ENCODE measurements at places on chromosomes 12 and 14.

GRCh38 chr12:103288016-103288415, 207.8 kb downstream of the C12orf42 start:
- DNase-seq: no peak

DNA sequence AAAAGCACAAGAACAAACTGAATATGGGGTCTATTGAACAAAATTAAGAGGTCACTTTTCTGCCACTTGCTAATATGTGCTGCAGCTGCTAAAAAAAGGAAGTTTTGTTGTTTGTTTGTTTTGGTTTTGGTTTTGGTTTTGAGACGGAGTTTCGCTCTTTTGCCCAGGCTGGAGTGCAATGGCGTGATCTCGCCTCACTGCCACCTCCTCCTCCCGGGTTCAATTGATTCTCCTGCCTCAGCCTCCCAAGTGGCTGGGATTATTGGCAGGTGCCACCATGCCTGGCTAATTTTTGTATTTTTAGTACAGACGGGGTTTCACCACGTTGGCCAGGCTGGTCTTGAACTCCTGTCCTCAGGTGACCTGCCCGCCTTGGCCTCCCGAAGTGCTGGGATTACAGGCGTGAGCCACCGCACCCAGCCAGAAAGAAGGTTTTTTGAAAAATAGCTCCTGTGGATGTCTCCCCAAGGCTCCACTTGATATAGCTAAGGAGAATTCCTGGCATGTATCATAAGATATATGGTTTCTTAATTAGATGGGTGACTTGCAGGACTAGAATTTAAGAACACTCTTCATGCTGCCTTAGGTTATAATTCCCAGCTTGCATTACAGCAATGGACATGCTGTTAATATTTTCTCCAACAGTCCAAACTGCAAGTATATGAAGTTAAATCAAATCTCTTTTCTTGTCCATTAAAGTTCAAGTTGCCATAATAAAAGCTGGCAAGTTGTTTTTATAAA, 237.6 kb upstream of the AMIGO2 start:
- DNase-seq: no peak

- DNase-seq: no peak
Observed at GRCh38 chr12:4412465-4412864, 33.0 kb upstream of the FGF23 start.

GRCh38 chr14:93012951-93013719, 90.2 kb downstream of the CHGA start:
- peak; percentile 30 for DNase-seq

GRCh38 chr12:6912164-6912935, 2.0 kb upstream of the ENO2 start:
- no peak for DNase-seq

- DNase-seq: no peak
Observed at GRCh38 chr12:90085494-90086274, 377.0 kb upstream of the ATP2B1 start.

GRCh38 chr14:23434488-23435222, 805 bp downstream of the MYH7 start:
- no peak for DNase-seq

GRCh38 chr12:69313209-69313608, 35.0 kb upstream of the LYZ start:
- no peak for DNase-seq

- peak; percentile 96 for DNase-seq
Observed at GRCh38 chr12:92539110-92539749, 163.6 kb upstream of the PLEKHG7 start.

DNA sequence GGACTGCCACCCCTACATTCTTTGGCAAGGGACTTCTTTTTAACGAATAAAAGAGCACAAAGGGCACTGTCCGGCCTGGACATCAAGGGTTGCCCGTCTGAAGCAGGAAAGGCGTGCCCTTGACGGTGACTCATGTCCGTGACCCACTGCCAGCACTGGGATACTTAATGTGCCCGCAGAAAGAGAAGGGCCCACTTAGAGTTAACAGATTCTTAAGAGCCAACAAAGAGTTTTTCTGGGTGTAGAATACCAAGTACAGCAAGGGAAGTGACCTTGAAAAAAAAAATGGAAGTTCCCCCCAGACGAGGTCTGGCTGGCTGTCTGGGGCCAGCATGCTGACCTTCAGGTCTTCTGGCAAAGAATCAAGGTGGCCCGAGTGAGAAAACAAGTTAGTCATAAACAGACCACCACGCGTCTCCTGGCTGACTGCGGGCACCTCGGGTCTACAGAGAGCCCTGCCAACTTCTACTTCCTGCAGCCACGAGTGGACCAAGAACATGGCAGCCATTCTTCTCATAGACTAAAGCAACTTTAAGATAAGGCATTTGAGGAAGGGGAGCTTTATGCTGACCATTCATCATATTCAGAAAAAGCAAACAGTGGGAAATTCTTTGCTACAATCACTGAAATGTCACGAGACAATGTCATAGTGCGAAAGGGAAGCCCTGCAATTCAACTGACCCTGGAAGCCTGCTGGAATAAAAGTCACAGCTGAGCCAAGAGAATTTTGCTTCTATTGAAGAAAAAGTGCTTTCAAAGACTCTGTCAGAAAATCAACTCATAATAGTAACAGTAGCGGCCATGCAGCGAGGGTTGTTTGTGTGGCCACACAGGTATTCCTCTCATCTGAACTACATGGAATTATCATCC, 10.5 kb upstream of the SELPLG start:
- DNase-seq: peak; percentile 90

DNA sequence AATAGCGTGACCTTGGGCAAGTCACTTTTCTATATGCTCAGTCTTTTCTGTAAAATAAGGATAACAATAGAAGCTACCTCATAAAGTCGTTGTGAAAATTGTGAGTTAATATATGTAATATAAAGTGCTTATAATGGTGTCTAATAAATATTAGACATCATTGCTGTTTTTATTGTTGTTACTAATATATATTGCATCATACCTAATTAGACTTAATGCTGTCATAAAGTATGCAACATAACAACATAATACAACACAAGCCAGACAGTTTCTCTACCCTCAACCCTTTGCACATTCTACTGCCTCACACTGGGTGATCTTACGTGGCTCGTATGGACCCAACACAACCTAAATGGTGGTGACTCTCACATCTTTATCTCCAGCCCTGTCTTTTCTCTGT, 136.9 kb downstream of the KICS2 start:
- no peak for DNase-seq

GRCh38 chr14:71524320-71524982, 407.8 kb upstream of the RGS6 start:
- DNase-seq: no peak

- no peak for DNase-seq
Observed at GRCh38 chr14:99047441-99048031, 224.5 kb downstream of the BCL11B start.

- DNase-seq: peak; percentile 50
Observed at GRCh38 chr12:116508145-116509121, 50.7 kb upstream of the MAP1LC3B2 start.

GRCh38 chr12:7485095-7485494, 18.5 kb downstream of the CD163 start:
- no peak for DNase-seq

DNA sequence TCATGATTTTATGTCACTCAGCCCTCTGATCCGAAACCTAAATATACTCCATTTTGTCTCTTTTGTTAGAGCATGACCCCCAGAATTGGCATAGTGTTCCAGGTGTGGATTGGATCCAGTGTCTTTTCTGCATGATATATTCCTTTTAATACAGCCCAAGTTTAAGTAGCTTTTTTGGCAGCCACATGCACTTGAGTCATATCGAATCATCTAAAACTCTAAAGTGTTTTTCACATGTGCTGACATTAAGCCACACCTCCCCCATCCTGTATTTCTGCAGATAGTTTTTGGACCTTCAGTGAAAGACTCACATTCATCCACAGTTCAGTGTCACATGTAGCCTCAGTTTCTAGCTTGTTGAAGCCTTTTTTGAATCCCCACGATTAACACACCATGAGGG, 30.6 kb downstream of the BORCS5 start:
- DNase-seq: peak; percentile 62

DNA sequence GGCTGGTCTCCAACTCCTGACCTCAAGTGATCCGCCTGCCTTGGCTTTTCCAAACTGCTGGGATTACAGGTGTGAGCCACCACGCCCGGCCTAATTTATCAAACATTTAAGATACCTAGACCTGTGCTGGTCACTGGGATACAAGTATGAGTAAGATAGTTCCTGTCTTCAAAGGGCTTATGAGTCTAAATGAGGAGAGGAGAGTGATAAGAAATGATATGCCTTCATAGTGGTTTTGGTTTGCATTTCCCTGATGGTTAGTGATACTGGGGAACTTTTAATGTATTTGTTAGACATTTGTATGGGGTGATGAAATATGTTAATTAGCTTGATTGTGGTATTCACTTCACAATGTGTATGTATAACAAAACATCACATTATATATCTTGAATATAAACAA, 21.2 kb downstream of the TMED10 start:
- no peak for DNase-seq

DNA sequence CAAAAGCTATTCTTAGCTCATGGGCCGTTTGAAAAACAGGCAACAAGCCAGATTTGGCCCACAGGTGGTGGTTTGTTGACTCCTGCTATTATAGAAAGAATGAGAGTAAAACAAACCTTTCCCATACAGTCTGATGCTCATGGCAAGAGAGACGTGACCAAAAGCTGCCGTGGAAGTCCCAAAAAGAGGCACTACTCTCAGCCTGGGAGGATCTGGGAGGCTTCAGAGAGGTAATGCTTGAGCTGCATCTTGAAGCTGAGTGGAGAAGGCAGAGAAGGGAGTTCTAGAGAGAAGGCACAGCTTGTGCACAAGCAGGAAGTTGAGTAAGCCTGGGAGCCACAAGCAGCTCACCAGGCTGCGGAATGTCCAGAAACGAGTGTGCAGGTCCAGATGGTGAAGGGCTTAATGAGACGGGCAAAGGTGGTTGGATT, 9.6 kb downstream of the PLXNC1 start:
- DNase-seq: no peak

GRCh38 chr12:32714772-32715171, 35.7 kb downstream of the DNM1L start:
- DNase-seq: no peak

- no peak for DNase-seq
Observed at GRCh38 chr12:96456265-96456974, 33.0 kb upstream of the CFAP54 start.

DNA sequence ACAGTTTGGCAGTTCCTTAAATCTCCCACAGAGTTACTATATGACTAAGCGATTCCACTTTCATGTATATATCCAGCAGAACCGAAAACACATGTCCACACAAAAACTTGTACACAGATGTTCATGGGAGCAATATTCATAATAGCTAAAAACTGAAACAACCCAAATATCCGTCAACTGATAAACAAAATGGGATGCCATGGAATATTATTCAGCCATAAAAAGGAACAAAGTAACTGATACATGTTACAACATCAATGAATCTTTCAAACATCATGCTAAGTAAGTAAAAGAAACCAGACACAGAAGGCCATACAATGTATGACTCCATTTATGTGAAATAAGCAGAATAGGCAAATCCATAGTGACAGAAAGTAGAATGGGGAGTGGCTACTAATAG, 80.2 kb upstream of the GPHB5 start:
- no peak for DNase-seq

DNA sequence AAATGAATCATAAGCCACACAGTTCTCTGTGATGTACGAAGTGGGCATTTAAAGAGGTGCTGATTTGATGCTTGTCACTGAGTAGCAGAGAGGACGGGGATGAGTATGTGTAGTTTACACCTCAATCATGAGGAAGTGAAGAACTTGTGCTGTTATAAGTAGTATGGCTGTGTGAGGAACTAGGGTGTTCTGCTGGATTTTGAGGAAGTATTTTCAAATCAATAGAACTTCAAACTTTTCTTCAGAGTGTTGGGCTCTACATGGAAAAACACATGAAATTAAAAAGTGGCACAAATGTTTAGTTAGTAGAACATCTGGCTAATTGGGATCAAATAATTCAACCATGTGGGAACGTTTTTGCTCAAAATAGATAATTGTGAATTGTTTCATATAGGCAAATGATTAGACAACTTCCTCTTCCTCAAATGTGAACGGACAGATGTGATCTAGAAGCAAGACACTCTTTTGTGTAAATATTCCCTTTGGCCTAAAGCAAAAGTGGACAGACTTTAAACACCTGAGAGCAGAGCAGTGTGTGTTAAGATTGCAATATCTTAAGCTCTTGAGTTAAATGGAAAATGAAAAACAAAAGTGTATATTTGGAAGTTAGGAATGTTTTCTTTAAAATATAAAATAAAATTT, 168.5 kb downstream of the NAV3 start:
- no peak for DNase-seq

DNA sequence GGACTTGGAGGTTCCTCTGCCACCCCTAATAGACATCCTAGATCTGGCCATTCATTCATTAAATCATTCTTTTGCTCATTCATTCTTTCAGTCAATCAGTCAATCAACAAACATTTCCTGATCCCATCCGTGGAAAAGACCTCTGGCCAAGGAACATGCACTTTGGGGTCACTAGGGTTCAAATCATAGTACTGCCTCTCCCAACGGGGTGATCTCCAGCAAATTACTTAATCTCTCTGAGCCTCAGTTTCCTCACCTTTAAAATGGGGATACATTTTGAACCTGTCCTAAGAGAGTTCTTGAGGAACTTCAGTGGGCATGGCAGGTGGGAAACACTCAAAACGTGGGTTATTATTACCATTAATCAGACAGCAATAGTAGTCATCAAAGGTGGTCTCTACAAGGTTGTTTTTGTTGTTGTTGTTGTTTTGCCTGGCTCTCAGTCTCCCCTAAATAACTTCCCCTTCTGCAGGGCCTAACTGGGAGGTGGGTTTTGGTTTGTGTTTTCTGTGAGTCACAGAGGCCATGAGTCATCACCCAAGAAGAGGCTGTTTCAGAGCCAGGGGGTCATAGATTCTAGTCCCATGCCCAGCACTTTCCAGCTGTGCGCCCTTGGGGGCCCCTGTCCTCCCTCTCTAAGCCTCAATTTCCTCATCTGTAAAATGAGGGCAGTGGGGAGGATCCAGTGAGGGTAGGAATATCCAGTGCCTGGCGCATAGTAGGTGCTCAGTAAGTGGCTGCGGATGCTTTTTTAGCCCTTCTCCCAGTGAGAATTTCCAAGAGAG, 16.9 kb upstream of the FAM222A start:
- DNase-seq: peak; percentile 50

DNA sequence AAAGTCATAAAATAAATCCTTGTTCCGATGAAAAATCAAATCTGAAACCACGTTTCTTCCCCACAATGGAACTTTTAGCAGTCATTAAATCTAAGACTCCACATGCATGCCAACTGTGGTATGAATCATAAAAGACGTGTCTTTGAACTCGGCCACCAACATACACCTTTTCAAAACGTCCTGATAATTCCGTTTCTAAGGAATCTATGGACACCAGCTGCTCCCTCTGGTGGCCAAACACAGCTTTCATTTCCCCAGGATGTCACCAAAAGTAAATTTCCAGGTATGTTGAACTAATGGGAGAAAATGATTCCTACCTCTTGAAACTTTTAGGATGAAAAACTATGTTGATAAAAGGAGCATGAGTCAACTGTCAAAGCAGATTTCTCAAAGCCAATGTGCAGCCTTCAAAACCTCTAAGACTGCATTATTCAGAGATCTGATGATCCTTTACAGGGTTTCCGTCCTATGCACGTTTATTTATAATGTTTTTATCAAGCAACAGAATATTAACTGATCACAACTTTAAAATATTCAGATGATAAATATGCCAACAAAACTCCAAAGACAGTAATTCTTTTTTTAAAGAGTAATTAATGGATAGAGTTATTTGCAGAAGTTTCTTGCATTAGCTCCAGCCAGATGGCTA, 96.2 kb downstream of the CIT start:
- DNase-seq: peak; percentile 74

GRCh38 chr14:34300882-34301734, 160.9 kb downstream of the SPTSSA start:
- peak; percentile 58 for DNase-seq

- peak; percentile 72 for DNase-seq
Observed at GRCh38 chr12:39505023-39505422, 62.1 kb upstream of the KIF21A start.
